ENCODE measurements at places on chromosomes 16 and 17. TPM values are rescaled to one million over a fixed set of nuclear protein-coding genes. Genes with fewer than 3 reads are reported as not detected.

- H3K4me3 ChIP-seq: no peak overlapping the region
- H3K36me3 ChIP-seq: no peaks in the 10 kb centered on the region
- no peak overlapping the region for H3K27ac ChIP-seq
- DNase-seq: no peak
Measured at GRCh38 chr17:58383892-58384462, 32.0 kb upstream of the SUPT4H1 start.

- no peak overlapping the region for H3K4me3 ChIP-seq
- H3K36me3 ChIP-seq: no peaks in the 10 kb centered on the region
- no peak for DNase-seq
- H3K27ac ChIP-seq: no peak overlapping the region
Measured at GRCh38 chr16:72429671-72430081, 257.7 kb upstream of the PMFBP1 start.

- no peak overlapping the region for H3K4me3 ChIP-seq
- DNase-seq: no peak
- H3K36me3 ChIP-seq: no peaks in the 10 kb centered on the region
- peaks cover 7% of the 10 kb centered on the region for H3K4me1 ChIP-seq
Measured at GRCh38 chr16:57529391-57530103, 6.8 kb downstream of the CCDC102A start.

GRCh38 chr17:64583038-64583437 is 76.3 kb downstream of the CEP95 start:
- DNase-seq: no peak
- no peaks in the 10 kb centered on the region for H3K27me3 ChIP-seq
- no peaks in the 10 kb centered on the region for H3K36me3 ChIP-seq
- no peaks in the 10 kb centered on the region for H3K4me1 ChIP-seq

DNA sequence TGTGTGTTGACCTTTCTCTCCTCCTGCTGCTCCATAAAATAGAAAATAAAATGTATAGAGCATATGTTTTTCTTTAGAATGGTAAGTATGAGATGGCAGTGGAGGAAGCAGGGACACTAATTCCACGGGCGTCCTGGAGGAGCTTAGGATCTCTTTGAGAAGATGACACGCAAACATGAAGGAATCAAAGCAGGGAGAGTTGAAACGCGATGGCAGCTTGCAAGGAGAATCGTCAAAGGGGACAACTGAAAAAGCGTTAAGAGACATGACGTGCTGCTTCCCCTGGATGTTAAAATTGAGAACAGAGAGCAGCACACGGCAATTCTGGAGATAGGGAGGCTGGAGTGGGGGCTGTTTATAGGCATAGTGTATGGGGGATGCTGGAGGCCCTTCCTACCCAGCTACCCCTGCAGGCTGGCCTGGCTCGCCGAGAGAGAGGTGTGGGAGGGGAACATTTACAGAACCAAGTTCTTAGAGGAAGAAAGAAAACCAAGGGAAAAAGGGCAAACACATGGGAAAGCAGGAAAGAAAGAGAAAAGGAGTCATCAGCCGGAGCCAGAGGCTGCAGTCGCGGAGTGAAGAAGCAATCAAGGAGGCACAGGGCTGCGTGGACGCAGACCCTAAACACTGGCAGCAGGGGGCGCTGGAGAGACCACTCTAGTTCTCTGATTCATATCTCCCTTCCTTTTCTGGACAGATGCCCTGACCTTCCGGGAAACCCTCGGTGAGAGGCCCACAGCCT is 55.8 kb downstream of the MYH13 start:
- no peaks in the 10 kb centered on the region for H3K36me3 ChIP-seq
- H3K27ac ChIP-seq: no peak overlapping the region
- H3K4me3 ChIP-seq: no peak overlapping the region
- no peak for DNase-seq
- H3K27me3 ChIP-seq: no peaks in the 10 kb centered on the region
- H3K4me1 ChIP-seq: no peaks in the 10 kb centered on the region

GRCh38 chr17:3738562-3739295 is 15.0 kb downstream of the HASPIN start:
- no peak overlapping the region for H3K4me3 ChIP-seq
- H3K4me1 ChIP-seq: peaks cover 5% of the 10 kb centered on the region
- no peak overlapping the region for H3K27ac ChIP-seq

- H3K27ac ChIP-seq: peak within 1 kb of the TSS; percentile 89
- no peaks in the 10 kb centered on the region for H3K36me3 ChIP-seq
- H3K4me3 ChIP-seq: peak within 1 kb of the TSS; percentile 64
- peaks cover 23% of the 10 kb centered on the region for H3K4me1 ChIP-seq
Measured at GRCh38 chr17:7351665-7352502, at the start of gene KCTD11. Gene KCTD11, plus strand, starts transcription at chr17:7352162.

GRCh38 chr17:57735707-57736106 is 9.4 kb downstream of the CCDC182 start:
- H3K4me3 ChIP-seq: no peak overlapping the region
- no peak overlapping the region for H3K27ac ChIP-seq
- no peaks in the 10 kb centered on the region for H3K27me3 ChIP-seq
- H3K4me1 ChIP-seq: peaks cover 2% of the 10 kb centered on the region
- H3K36me3 ChIP-seq: no peaks in the 10 kb centered on the region
- no peak for DNase-seq

DNA sequence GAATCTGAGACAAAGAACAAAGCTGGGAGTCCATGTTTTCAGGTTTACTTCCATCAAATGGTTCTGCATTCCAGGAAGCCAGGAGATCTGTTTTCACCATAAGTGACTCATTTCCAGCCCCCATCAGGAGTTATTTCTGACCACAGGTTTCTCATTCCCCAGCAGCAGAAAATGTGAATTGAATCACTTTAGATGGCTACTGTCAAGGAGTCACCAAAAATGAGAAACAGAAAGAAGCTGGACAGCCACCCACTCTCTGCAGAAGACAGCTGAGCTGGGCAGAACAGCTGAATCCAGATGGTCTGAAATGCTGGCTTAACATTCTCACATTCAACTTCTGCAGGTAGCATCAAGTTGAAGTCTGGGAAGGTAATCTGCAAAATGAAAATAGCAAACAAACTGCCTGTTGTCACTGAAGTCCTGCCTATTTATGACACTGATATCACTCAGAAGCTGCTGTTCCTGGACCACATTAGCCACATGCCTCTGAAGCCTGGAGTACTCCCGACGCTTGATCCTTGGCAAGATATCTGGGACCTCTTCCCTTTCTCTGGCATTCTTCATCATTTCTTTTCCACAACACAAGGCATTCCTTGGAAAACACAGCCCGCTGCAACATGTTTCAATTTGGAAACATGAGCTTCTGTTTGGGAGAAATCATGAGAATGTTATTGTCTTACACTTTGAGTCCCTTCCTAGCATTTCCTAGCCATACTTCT is 15.3 kb downstream of the CCL11 start:
- no peaks in the 10 kb centered on the region for H3K27me3 ChIP-seq
- H3K4me1 ChIP-seq: no peaks in the 10 kb centered on the region
- no peaks in the 10 kb centered on the region for H3K36me3 ChIP-seq

DNA sequence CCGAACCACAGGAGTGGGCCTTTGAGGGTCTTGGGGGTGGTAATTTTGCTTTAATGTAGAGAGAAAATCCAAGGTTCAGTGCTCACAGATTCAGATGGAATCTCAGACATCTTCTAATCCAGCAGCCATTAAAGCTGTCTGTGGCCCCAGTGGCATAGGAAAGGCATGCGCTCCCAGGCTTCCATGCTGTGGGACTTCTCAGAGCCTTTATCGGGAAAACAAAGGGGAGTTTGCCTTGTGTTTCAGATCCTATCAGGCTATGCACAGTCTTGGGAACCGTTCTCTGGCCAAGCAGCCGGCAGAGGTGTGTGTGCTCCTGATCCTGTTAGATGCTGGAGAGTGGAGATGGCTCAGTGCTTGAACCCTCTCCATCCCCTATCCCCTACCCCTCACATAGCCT is 7.8 kb downstream of the ADGRG1 start:
- no peaks in the 10 kb centered on the region for H3K27me3 ChIP-seq
- H3K4me1 ChIP-seq: no peaks in the 10 kb centered on the region
- H3K4me3 ChIP-seq: no peak overlapping the region

DNA sequence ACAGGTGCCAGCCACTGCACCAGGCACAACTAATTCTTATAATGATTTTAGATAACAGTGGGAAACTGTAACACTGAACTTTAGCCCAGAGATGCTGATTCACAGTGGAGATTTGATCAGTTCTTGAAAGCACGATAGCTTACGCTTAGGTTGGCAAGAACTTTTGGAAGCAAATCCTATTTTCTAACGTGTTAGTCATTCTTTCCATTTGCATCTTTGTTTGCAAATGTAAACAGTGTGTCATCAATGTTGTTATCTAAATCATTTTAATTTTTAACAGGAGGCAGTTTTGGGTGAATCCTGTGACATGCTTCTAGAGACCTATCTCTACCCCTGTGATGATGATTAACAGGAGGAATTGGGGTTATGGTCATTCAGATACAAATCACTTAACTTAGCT is 35.7 kb upstream of the GNA13 start:
- H3K36me3 ChIP-seq: no peaks in the 10 kb centered on the region
- H3K4me3 ChIP-seq: no peak overlapping the region
- no peaks in the 10 kb centered on the region for H3K4me1 ChIP-seq
- H3K27ac ChIP-seq: no peak overlapping the region
- DNase-seq: no peak
- no peaks in the 10 kb centered on the region for H3K27me3 ChIP-seq

- H3K27ac ChIP-seq: no peak overlapping the region
- peak overlapping the region; percentile 27 for H3K4me3 ChIP-seq
- no peak for DNase-seq
Measured at GRCh38 chr17:7435676-7436555, 681 bp downstream of the TMEM102 start.

DNA sequence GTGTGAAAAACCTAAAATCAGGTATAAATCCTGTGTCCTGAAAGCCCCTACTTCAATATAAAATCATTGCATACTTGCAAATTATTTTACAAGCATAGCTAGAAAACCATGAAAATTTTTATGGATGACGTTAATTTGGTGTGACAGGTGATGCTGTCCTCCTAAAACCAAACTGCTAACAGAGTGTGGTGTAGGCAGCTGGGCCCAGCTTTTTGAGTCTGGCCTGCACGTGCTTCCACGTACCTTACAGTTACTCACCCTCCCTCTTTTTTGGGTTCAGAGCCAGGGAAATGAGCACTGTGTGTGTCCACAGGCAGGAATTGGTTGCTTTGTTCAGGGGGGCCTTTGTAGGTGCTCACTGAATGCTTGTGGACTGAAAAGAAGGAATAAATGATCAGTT is 36.4 kb downstream of the CLEC16A start:
- H3K27ac ChIP-seq: peak overlapping the region; percentile 79
- DNase-seq: no peak
- no peak overlapping the region for H3K4me3 ChIP-seq
- H3K4me1 ChIP-seq: peaks cover 2% of the 10 kb centered on the region

- no peaks in the 10 kb centered on the region for H3K27me3 ChIP-seq
- H3K4me1 ChIP-seq: peaks cover 10% of the 10 kb centered on the region
- no peaks in the 10 kb centered on the region for H3K36me3 ChIP-seq
- H3K27ac ChIP-seq: no peak overlapping the region
- no peak for DNase-seq
Measured at GRCh38 chr17:29143894-29144293, 36.3 kb downstream of the MYO18A start.

DNA sequence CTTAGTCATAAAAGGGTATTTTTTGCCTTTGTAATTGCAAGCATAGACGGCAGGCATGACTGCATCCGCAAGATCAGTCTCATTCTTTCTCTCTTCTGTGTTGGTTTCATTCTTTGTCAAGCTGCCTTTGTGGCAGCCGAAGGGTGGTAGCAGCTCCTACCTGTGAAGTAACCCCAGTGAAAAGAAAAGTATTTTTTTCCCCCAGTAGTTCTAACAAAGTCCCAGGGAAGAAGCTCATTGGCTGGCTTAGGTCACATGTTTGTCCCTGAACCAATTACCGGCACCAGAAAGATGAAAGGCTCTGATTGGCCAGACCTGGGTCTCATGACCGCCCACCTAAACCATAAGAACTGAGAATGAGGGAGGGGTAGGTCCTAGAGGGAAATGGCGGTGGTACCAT is 110.7 kb downstream of the RAP1GAP2 start:
- no peak overlapping the region for H3K27ac ChIP-seq
- H3K27me3 ChIP-seq: no peaks in the 10 kb centered on the region
- H3K36me3 ChIP-seq: no peaks in the 10 kb centered on the region
- H3K4me3 ChIP-seq: no peak overlapping the region
- no peak for DNase-seq
- no peaks in the 10 kb centered on the region for H3K4me1 ChIP-seq

DNA sequence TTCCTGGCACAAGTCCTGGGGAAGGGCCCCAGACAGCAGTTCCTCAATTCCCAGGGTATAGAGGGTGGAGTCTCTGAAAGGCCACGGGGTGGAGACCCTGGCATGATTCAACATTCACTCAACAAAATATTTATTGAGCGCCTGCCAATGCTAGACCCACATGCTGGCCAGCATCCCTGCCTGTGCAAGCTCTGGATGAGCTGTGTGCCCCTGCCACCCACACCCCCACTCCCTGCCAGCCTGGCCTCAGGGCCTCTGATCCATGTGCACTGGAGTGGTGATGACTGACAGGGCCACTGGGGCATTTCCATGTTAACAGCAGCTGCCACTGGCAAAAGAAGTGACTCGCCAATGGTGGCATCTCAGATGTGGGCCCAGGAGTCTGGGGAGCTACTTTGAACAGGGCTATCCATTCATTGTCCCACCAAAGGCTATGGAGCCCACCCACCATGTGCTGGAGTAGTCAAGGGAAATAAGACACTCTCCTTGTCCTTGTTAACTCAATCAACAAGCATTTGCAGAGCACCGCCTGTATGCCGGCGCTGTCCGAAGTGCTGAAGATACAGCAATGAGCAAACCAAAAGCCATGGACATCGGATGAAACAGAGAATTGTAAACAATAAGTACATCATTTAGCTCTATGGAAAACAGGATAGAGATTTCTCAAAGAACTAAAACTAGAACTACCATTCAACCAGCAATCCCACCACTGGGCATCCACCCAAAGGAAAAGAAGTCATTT is 3.0 kb upstream of the PRSS22 start:
- H3K36me3 ChIP-seq: no peaks in the 10 kb centered on the region
- no peak overlapping the region for H3K27ac ChIP-seq
- H3K27me3 ChIP-seq: no peaks in the 10 kb centered on the region
- DNase-seq: no peak
- no peak overlapping the region for H3K4me3 ChIP-seq
- H3K4me1 ChIP-seq: no peaks in the 10 kb centered on the region

- H3K36me3 ChIP-seq: no peaks in the 10 kb centered on the region
- no peak overlapping the region for H3K4me3 ChIP-seq
- no peak for DNase-seq
- no peaks in the 10 kb centered on the region for H3K27me3 ChIP-seq
- H3K4me1 ChIP-seq: no peaks in the 10 kb centered on the region
Measured at GRCh38 chr16:53611179-53611696, 92.4 kb downstream of the RPGRIP1L start.

DNA sequence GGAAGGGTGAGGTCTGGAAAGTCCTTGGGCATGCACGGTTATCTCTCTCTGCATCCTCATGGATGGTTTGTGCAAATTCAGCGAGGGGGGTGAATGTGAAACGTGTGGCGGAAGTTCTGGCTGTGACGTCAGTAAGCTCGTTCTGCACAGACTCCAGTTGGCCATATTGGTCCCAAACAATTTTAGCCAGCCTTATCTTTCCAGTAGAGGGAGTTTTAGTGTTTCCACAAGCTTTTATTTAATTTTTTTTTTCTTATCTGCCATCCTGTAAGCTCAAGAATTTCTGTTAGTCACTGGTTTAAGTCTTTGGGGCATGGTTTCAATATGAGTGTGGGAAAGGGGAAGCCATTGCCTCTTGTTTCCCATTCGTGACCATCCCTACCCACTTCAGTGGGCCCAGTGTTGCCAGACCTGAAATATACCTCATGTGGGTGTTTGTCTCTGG is 39.0 kb downstream of the HLF start:
- H3K36me3 ChIP-seq: no peaks in the 10 kb centered on the region
- H3K4me3 ChIP-seq: no peak overlapping the region
- peaks cover 3% of the 10 kb centered on the region for H3K4me1 ChIP-seq
- DNase-seq: no peak
- H3K27me3 ChIP-seq: no peaks in the 10 kb centered on the region
- H3K27ac ChIP-seq: no peak overlapping the region

The MRPL38 gene
- 83.4 TPM for total RNA-seq

The VASN gene
- 34.8 TPM for total RNA-seq

The FBXO39 gene
- total RNA-seq: 0.81 TPM

The LLGL2 gene
- total RNA-seq: 45.4 TPM

The RDM1 gene
- not detected for total RNA-seq

The CDH16 gene
- 0.12 TPM for total RNA-seq

Data from ovary (tissue), 10 donors.